Activated CD4-positive, alpha-beta T cell treated with anti-CD3 and anti-CD28 coated beads for 24 hours (primary cell): ENCODE measurements at places on chromosomes 3 and 15.

- DNase-seq = no peak
These were observed 96.0 kb downstream of the C3orf70 start for GRCh38 chr3:185056908-185057307.

GRCh38 chr3:40971191-40972168, 227.8 kb upstream of the CTNNB1 start:
- DNase-seq = no peak

DNA sequence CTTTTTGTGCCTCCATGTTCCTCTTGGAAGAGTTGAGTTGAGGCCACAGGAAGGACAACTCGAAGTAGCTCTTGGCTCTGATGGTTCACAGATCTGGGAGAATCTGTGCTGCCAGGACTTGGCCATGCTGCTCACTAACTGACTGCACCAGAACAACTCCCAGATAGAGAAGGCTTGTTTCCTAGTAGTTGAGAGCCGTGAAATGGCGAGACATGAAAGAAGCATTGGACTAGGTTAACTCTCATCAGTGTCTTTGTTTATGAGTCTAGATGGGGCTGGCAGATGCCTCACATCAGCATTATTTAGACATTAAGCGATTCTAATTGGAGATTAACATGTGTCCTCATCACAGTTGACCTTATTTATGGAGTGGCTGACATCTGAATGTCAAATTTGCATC, 92.9 kb upstream of the AGBL1 start:
- no peak for DNase-seq

GRCh38 chr3:32813180-32813579, 4.6 kb upstream of the TRIM71 start:
- DNase-seq = no peak
